ENCODE measurements at places on chromosomes 13 and 19.

DNA sequence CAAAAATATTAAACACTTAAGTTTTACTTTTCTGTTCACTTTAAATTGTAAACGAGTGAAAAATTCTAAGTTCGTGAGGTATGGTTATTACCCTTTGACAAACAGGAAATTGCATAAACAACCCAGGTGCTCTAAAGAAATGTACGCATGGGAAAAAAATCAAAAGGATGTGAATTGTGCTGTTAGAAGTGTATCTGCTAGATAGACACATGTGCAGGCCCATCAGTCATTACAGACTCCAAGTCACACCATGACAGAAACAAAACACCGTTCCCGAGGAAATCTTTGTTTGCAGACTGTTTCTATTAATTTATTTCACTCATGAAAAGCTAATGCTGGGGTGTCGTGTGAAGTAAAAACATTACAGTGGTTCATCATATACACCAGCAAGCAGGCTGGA, 17.0 kb upstream of the DOCK9 start:
- no peak for DNase-seq

- DNase-seq = no peak
Observed at GRCh38 chr19:42467183-42467760, 24.5 kb upstream of the CXCL17 start.

GRCh38 chr19:33669376-33669775, 47.6 kb downstream of the CHST8 start:
- DNase-seq = no peak

DNA sequence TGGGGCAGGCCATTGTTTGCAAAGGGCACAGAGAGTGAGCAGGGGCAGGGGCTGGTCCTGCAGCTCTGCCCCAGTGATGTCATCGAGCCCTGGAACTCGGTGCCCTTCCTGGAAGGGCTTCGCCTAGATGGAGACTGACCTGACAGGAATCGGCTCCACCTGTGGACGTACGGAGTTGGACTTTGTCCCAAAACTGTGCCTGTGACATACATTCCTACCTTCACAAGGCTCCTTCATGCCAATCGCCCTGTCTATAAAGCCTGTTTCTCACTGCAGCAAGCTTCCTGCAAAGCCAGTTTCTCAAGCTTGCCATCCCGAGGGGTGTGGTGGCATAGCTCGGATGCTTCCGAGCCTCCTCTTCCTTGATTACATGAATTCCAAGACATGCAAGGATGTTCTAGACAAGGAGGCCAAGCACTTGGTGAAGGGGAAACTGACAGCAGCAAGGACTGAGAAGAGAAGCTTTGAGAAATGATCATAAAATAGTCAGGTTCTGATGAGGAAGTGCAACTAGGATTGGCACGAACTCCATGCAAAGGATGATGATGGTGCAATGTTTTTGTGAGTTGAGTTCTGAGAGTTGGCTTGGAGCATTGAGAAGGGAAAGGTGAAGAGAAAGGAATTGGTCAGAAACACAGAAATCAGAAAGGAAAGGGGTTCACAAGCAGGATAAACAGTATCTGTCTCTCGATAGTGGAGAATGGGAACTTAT, 73.6 kb upstream of the STK24 start:
- DNase-seq = no peak

GRCh38 chr19:14248578-14249011, 42.6 kb upstream of the ADGRL1 start:
- peak; percentile 25 for DNase-seq

GRCh38 chr13:73880365-73880764, 253.8 kb downstream of the KLF12 start:
- no peak for DNase-seq

DNA sequence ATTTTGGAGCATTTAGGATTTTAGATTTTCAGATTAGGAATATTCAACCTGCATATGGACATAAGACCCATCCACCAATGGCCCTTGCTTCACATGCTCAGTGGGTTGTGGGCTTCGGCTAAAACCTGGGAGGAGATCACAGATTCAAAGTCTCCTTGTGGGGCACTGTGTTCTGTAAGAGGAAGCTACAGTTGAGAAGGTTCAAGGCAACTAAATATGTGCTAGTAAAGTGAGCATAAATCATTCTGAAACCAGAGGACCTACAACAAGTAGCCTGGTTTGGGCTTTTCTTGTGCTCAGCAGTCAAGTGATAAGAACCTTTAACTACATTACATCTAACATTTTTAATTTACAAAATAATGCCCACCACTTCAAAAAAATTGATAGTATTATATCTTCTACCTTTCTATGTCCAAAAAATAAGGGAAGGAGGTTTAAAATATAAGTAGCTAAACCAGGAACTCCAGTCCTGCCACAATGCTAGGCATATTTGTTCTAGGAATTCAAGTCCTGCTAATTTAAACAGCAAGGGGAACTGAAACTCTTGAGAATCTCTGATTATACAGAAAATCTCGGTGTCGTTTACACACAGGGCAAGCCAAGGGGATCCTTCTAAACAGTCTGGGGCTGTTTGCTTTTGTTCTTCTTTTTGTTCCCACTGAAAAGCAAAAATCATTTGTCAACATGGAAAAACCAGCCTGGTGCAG, 36.6 kb downstream of the FOXO1 start:
- DNase-seq = no peak

GRCh38 chr19:36819130-36819630, 19.0 kb downstream of the ZNF790 start:
- DNase-seq = no peak

GRCh38 chr13:27302643-27303262, 32.1 kb downstream of the RASL11A start:
- DNase-seq = no peak

DNA sequence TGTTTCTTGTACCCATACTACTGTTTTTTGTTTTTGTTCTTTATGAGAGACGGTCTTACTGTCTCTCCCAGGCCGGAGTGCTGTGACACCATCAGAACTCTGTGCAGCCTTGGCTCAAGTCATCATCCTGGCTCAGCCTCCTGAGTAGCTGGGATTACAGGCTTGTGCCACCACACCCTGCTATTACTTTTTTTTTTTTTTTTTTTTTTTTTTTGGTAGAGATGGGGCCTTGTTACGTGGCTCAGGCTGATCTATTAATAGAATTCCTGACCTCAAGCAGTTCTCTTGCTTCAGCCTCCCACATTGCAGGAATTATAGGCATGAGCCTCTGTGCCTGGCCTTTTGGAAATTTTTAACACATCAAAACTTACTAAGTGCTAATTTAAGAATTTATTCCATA, 2.9 kb upstream of the ZNF304 start:
- no peak for DNase-seq

DNA sequence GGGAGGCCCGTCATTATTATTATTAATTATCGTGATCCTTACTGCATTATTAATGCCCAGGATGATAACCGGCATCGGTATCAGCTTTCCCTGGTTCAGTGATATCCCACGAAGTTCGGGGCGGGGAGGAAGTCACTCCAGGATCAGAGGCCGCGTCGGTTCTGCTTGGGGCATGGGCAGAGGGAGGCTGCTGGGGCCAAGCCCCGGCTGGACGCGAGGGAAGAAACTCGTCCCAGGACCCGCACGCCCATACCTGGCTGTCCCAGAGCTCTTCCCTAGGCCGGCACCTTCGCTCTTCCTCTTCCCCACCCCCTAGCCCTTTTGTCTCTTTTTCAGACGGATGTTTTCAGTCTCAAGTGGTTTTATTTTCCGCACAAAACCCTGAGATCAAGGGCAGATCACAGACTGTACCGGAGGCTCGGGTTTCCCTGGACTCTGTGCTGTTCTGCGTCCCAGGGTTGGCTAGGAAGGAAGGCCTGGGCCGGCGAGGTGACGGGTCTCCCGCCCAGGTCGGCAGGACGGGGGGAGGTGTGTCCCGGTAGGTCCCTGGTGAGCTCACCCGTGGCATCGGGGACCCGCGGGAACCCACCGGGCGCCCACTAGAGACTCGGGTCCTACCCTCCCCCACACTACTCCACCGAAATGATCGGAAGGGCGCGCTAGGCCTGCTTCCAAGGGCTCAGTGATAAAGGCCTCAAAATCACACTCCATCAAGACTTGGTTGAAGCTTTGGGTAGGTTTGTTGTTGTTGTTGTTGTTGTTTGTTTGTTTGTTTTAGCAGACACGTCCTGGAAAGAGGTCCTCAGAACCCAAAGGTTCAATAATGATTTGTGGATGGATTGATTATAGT, 7.9 kb downstream of the ZIC2 start:
- no peak for DNase-seq

Measured in hematopoietic multipotent progenitor cell (in vitro differentiated cells).